Natural killer cell (primary cell): ENCODE measurements at places on chromosomes 3 and 15.

GRCh38 chr15:87631775-87632174 is 624.8 kb downstream of the NTRK3 start:
- no peak overlapping the region for H3K4me3 ChIP-seq
- H3K27ac ChIP-seq, result no peak overlapping the region
- H3K36me3 ChIP-seq, result no peaks in the 10 kb centered on the region

DNA sequence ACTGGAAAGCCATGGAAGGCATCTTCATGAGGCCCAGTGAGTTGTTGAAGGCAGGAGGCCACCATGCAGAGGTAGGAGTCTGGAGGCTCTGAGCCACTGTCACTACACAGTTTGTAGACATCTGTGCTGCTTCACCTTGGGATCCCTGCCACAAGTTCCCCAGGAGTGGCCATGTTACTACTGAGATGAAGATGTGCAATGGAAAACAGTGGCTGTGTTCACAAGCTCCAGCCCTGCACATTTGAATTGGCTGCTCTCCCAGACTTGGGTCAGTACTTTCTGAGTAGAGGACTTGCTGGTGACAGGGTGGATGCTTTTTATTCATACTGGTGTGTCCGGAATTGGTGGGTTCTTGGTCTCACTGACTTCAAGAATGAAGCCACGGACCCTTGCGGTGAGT is 86.9 kb upstream of the C15orf39 start:
- no peak overlapping the region for H3K4me3 ChIP-seq
- H3K4me1 ChIP-seq, result peaks cover 36% of the 10 kb centered on the region
- H3K36me3 ChIP-seq, result no peaks in the 10 kb centered on the region
- DNase-seq, result no peak

- no peak for DNase-seq
- no peak overlapping the region for H3K27ac ChIP-seq
- H3K4me1 ChIP-seq, result no peaks in the 10 kb centered on the region
- no peaks in the 10 kb centered on the region for H3K27me3 ChIP-seq
- H3K4me3 ChIP-seq, result no peak overlapping the region
Measured at GRCh38 chr15:28252831-28253230, 69.1 kb downstream of the HERC2 start.

- peaks cover 3% of the 10 kb centered on the region for H3K36me3 ChIP-seq
- no peak for DNase-seq
- no peak overlapping the region for H3K27ac ChIP-seq
- no peak overlapping the region for H3K4me3 ChIP-seq
- H3K4me1 ChIP-seq, result no peaks in the 10 kb centered on the region
Measured at GRCh38 chr3:172643506-172644179, 67.2 kb downstream of the NCEH1 start.

GRCh38 chr3:187261541-187261969 is 30.0 kb downstream of the MASP1 start:
- no peak overlapping the region for H3K27ac ChIP-seq
- H3K27me3 ChIP-seq, result peaks cover 4% of the 10 kb centered on the region
- H3K4me1 ChIP-seq, result no peaks in the 10 kb centered on the region
- no peaks in the 10 kb centered on the region for H3K36me3 ChIP-seq
- no peak overlapping the region for H3K4me3 ChIP-seq

DNA sequence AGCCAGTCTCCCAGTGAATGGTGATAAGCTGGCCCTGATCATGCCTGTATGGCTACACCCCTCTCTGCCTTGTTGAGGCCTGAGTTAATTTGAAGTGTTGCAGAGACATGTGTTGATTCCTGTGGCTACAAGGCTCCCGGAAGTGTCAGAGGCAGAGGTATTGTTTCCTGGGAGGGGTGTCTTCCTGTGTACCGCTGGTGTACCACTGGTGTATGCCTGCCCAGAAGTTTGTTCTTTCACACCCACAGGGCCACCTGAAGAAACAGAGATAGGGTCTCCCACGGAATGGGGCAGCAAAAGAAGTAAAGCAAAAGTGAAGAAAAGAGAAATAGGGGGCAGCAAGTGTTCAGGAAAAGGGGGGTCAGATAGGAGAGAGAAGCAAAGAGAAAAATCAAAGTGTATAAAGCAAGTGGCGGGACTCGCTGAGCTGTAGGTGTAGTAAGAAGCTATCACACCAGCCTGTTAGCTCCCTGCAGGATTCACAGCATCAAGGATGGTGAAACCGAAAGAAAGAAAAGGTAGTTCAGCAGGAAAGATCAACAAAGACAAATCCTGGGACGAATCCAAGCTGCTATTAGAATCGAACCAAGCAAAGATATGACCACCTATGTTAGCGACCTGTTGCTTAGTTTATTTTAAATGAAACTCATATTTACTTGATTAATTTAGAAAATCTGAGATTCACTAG is 36.6 kb upstream of the CD47 start:
- H3K36me3 ChIP-seq, result no peaks in the 10 kb centered on the region
- peaks cover 62% of the 10 kb centered on the region for H3K4me1 ChIP-seq
- H3K27ac ChIP-seq, result peak overlapping the region; percentile 70
- DNase-seq, result peak; percentile 47
- no peaks in the 10 kb centered on the region for H3K27me3 ChIP-seq
